Stimulated activated CD8-positive, alpha-beta memory T cell treated with anti-CD3 and anti-CD28 coated beads, Interleukin-4, amount 100 ng/mL, for 4 hours (primary cell): ENCODE measurements at places on chromosomes 1 and 21.

GRCh38 chr21:31143036-31143435, 104.8 kb upstream of the KRTAP19-8 start:
- DNase-seq: no peak

- no peak for DNase-seq
These were observed 322 bp downstream of the DCLRE1B start for GRCh38 chr1:113905435-113905861.

GRCh38 chr1:245598524-245599305, 443.9 kb downstream of the KIF26B start:
- no peak for DNase-seq

GRCh38 chr1:215529571-215529970, 37.5 kb upstream of the KCTD3 start:
- DNase-seq: no peak

DNA sequence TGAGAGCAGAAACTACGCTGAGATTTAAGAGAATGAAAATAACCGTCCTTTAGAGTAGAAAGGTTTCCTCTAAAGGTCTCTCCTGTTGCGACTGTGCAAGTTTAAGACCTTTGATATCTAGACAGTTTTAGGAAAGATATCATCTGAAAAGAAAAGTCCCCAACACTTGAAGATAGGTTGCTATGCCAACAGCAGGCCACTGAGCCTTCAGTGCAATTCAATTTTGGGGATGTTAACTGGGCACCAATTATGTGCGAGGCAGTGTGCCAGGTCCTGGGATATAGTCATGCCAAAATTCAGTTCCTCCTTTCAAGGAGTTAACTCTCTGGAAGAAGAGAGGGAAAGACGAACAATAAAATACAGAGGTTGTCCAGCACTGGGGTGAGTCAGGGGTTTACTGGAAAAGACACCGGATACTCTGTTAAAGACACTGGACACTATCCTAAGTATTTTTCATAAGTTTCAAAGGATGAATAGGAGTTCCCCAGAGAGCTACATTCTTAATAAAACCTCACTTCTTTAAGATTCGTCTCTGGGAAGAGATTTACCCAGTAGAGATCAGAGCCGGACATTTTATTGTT, 25.5 kb upstream of the ZNF281 start:
- DNase-seq: no peak

DNA sequence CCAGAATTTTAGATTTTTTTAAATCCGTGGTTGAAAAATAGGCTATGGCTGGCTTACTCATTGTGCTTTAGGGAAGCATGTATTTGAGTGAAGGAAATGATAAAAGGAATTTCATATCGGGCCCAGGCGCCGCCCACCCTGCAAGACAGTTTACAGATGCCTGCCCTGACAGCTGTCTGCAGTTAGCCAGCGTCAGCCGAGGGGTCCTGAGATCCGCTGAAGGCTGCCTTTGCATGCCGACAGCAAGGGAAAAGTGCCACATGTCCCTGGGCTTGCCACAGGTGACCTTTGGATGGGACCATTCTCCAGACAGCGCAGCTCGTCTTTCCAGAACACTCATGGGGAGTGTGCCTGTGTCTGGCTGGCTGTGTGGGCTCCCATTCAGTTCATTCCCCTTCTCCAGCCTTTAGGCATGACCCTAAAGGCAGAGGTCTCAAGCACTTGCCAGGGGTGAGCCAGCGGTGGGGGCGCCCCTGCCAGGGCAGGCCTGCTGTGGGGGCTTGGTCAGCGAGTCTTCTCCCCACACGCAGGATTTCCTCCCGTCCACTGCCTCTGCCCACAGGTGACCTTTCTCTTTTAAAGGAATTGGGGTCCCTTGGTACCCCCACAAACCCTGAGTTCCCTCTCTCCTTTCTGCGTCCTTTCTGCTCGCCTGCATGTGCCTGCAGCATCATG, 46.1 kb upstream of the TRAPPC10 start:
- DNase-seq: no peak

- DNase-seq: no peak
These were observed 84.2 kb downstream of the ASH1L start for GRCh38 chr1:155478270-155478852.

GRCh38 chr1:74779750-74780149, 46.8 kb downstream of the TYW3 start:
- DNase-seq: no peak

DNA sequence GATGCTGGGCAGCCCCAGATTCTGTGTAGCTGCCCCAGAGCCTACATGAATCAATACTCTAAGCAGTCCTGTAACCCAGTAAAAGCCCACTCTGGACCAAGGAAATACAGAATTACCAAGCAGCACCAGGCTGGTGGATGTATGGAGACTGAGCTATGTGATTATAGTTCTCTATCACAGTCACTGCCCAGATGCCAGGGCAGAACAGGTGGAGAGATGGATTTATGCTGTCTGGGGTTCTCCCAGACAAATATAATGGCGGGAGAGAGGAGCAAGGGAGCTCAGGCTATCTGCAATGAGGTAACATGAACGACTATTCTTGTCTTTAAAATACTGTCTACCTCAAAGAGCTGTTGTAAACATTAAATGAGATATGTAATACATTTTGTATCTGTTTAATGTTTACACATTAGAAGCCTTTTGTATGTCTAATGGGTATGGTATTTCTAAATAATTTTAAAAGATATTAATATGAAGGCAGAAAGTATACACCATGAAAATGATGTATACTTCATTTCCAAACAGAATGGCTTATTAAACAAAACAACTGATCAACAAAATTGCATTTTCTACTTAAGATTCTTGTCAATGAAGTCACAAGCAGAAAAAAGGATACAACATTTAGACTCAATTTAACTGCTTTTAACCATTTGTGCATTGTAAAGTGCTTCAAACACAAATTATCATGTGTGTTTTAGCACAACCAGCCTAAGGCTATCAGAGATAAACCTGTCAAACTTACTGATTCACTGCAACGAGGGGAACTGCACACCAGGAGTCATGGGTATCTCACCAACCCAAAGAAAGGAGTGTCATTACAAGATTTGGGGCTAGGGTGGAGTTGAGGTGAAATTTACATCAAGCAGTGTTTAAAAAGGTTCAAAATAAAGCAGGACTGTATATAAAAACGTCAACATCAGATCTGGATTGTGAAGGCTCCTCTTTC, 3.0 kb downstream of the SDE2 start:
- DNase-seq: no peak

GRCh38 chr1:192702212-192702902, 66.4 kb downstream of the RGS13 start:
- DNase-seq: no peak

- DNase-seq: no peak
These were observed 2.4 kb downstream of the PLPP3 start for GRCh38 chr1:56576880-56577405.

DNA sequence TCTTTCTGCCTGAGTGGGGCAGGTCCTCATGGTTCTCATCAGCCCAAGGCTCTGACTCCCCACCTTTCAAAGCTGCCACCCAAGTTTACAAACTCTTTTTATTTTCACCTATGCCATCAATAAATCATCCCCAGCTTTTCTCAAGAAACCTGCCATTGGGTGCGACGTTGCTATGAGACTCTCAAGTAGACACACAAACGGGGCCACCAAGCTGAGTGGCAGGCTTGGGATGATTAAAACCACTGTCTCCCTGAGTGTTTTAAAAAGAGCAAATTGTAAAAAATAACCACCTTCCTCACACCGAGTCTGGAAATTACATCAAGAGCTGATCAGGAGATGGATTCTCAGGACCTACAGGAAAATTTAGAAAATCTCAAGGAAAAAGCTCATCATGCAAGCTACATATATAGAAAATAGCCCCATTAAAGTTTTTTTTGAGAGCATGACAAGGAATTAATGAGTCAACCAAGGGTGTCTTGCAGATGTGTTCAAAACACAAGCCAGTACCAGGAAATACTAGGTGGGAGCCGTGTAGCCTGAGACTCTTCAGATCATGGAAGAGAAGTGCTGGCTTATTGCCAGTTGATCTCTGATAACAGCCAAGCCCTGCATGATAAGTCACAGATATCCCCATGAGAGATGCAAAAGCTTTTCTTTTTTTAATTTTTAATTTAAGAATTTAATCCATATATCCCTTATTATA, 158.4 kb upstream of the BACE2 start:
- DNase-seq: no peak

DNA sequence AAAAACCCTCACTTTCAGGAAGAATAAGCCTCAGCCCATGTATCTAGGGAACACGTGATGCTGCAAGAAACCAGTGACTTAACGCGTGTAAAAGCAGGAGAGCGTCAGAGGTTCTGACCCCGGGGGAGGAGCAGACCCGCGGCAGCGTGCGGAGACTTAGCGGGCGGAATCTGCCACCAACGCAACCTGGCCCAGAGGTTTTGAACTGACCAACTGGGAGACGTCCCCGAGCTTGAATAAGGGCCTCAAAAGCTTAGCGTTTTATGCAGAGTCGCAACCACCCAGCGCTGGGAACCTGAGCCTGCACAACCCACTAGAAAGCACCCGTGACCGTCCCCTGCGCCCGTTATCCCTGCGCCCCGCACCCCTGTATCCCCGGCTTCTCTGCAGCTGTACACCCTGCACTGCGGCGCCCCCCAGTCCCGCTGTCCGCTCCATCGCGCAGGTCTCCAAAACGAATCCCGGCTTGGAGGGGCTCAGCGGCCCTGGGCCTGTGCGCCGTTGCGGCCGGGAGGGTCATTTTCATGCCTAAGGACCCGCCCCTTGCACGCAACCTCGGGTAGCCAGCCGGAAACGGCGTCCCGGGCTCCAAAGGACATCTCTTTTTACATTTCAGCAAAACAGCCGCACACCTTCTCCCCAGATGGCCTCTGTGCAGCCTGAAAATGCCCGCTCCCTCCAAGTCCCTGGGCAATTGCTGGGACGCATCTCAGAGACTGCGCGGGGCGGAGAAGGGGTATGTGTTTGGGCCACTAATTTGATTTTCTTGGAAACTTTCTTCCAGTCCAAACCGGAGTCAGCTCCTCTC, 29.4 kb upstream of the TRIM17 start:
- DNase-seq: no peak

GRCh38 chr1:153322568-153322967, 9.8 kb upstream of the PGLYRP3 start:
- DNase-seq: no peak

- DNase-seq: no peak
These were observed 2.0 kb upstream of the OR14I1 start for GRCh38 chr1:248704606-248705005.

DNA sequence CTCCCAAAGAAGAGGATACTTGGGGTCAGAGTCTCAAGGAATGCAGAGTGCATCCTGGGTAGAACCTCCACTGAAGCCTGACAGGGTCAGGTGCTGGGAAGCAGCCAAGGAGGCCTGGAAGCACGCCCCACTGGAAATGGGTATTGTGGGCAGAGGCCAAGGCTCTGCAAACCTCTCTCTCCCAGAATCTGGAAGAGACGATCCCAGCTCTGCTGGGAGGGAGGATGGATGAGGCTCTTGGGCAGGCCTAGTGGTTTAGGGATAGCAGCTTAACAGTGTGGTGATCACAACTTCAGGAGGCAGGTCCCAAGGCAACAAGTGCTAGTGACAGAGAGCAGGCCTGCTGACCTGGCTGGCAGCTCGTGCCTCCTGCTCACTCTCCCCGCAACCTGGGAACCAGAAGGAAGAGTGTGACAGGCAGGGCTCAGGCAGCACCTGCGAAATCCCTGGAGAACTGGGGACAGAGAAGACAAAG, 641.0 kb downstream of the PLPP3 start:
- DNase-seq: no peak

GRCh38 chr1:206568256-206568655, 44.0 kb downstream of the EIF2D start:
- no peak for DNase-seq

- DNase-seq: no peak
These were observed 28.9 kb downstream of the DOP1B start for GRCh38 chr21:36185523-36185922.

DNA sequence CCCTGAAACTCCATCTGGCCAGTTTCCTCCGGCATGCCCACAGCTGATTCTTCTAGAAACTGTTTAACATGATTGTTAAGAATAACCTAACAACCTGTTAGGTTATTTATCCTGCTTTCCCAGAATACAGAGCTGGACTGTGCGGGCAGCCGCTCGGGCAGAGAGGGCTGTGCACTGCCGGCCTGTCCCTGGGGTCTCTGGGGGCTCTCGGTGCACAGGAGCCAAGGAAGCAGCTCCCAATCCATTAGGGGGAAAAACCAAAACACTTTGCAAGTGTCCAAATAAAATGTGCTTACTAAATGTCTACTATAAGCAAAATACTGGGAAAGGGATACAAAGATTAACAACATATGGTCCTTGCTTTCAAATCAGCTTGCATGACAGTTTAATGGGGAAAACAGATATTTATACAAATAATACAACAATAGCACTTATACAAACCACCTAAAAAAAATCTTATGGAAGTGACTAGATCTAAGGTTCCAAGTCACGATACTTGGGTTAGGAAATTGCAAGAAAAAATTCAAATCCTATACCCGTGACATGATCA, 50.7 kb downstream of the HLCS start:
- no peak for DNase-seq

GRCh38 chr1:5267603-5268235, 613.3 kb downstream of the AJAP1 start:
- no peak for DNase-seq

DNA sequence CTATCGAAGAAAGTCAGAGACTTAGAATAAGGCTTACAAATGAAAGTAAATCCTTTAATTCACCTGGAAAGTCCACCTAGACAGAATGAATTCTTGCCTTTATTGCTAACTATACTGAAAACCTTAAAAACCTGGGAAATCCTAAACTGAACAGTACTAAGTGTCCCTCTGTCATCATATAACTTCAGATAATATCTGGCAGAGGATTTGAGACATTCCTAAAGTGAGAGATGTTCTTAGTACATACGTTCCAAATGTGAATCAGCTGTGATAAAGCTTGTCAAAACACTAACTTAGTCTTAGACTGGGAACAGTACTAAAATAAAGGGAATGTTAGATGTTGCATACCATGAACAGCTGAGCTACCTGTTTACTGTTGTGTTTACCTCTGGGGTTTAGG, 121.7 kb downstream of the TNFSF18 start:
- DNase-seq: no peak

GRCh38 chr1:30126848-30127247, 596.5 kb downstream of the MATN1 start:
- DNase-seq: no peak

- DNase-seq: no peak
These were observed 39.7 kb downstream of the HUNK start for GRCh38 chr21:31912501-31912900.
